ENCODE measurements at places on chromosomes 5 and 9.

DNA sequence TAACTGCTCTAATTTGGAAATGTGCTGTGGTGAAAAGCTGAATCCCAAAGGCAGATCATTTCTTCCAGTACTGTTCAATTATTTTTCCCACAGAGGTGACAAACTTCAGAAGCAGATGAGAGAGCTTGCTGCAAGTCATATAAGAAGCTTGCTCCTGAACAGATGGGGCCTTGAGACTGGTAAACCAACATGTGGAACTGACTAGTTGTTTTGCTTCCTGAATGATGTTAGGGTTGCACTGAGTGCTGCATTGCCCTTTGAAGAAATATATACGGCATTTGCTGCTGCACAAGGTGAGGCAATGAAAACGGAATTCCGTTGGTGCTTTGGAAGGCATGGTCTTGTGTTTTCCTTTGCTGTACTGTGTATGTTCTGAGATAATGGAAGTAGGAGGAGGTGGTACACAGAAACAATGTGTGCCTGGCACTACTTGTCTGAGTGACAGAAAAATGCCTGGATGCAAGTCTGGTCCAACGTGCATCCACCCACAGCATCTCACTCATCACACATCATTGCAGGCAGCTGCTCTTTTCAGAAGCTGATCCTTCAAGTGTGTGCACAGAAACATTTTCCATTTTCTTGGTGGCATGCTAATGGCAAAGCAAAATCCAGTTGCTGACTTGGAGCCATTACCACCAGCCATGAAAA lies 76.9 kb downstream of the ANKH start:
- DNase-seq: no peak

GRCh38 chr5:82849885-82850284 lies 227.3 kb downstream of the TMEM167A start:
- DNase-seq: no peak

DNA sequence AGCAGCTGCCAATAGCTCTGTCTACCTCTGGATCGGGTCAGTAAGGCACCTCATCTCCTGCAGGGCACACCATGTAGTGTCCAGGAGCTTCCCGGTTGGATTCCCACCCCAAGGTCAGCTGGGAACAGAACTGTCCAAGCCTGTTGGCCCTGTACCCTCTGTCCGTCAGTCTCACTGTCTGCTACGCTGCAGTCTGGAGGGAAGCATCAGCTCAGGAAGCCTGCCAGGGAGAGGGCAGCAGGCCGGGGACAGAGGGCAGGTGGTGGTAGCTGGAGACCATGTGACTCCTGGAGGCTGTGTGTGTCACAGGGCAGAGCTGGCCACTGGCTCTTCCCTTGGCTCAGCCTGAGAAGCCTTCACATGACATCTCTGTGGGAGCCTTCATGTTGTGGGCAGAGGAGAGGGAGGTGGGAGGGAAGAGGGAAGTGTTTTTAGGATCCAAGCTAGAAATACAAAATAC lies 134.5 kb downstream of the SEC61B start:
- no peak for DNase-seq

- DNase-seq: no peak
These were observed 264.1 kb downstream of the GLIS3 start for GRCh38 chr9:4035777-4036176.

DNA sequence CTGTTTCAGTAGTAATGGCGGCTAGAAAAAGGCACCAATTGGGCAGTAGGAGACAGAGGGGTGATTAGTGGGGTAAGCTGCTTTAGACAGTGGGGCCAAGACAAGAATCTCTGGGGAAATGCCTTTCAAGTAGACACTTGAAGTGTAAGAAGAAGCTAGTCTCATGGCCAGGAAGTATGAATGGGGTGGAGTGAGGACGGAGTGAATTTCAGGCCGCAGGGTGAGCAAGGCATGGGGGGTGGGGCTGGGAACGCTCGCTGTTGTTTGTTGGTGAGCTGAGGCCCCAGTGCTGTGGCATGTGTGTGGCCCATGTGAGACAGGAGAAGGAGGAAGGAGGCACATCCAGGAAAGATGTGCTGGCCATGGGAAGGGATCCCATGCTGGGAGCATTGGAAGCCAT lies 149.2 kb upstream of the NFIL3 start:
- no peak for DNase-seq

DNA sequence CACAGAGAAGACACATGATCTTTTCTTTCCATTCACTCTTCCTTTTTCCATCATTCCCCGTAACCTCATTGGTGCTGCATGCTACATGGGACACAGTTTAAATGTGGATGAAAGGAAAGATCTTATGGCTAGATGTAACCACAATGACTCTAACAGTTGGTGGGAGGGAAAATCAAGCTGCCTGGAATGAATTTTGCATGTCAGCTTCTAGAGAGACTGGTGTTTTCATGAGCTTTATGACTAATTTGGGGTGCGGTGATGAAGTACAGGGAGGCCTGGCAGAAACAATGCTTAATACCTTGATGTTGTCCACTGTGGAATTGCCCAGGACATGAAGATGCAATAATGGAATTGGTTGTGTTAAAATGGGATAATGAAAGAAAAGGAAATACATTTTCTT lies 55.9 kb upstream of the MYO10 start:
- DNase-seq: no peak

DNA sequence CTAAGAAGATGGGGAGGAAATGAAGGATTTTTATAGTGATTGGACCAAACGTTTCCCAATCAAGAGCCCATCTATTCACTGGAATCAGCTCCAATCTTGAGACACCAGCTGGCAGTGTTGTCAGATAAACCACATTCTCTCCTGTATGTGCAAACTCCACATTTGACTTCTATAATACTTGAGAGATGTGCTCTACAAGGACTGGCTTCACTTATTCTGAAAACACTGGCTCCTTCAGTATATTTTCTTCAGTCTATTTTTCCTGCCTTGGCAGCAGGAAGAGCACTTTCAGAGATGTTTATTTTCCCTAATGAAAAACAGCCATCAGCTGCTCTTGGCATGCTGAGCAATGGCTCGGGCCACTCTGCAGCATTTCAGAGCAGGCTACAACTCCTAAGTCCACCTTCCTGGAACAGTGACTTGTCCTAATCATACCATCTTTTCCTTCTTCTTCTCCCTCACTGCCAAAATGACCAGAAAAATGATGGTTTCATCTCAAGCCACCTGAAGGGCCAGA lies 96.9 kb upstream of the FSTL4 start:
- DNase-seq: no peak

DNA sequence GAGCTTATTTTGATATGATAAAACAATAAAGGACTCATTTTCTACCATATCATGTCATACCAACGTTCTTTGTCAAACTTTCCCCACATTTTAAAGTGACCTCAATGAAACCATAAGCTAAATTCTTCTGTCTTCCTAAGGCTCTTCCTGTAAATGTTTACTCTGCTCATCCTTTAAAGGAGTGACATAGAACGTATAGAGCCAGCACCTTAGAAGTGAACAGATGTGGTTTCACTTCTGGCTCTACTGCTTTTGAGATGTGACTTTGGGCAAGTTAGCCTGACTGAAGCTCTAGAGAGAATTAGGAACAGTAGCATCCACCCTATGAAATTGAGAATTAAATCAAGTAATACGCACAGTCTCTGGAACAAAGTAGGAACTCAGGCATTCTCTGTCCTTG lies 24.1 kb downstream of the SAR1B start:
- no peak for DNase-seq

GRCh38 chr9:112104901-112105300 lies 70.2 kb downstream of the SUSD1 start:
- no peak for DNase-seq

DNA sequence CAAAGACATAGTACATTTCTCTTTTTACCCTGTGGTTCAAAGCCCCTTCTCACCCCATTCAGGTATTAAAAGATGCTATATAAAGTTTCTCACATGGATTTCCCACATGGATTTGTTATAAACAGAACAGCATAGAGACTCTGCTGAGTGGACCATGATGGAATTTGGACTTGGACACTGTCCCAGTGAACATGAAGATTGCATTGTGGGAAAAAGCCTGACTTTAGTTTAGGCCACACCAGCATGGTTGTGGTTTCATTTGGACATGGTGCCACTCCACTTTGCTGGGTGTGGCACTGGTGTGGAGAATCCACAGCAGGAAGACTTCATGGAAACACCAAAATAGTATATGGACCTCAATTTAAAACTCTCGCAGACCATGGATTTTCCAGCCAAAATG lies 124.6 kb downstream of the ARHGAP26 start:
- no peak for DNase-seq

- no peak for DNase-seq
These were observed at the start of gene ANGPTL2 for GRCh38 chr9:127122176-127123063. ANGPTL2 (minus strand) TSS chr9:127122635; CDS start chr9:127108731, 13,904 bp downstream.

DNA sequence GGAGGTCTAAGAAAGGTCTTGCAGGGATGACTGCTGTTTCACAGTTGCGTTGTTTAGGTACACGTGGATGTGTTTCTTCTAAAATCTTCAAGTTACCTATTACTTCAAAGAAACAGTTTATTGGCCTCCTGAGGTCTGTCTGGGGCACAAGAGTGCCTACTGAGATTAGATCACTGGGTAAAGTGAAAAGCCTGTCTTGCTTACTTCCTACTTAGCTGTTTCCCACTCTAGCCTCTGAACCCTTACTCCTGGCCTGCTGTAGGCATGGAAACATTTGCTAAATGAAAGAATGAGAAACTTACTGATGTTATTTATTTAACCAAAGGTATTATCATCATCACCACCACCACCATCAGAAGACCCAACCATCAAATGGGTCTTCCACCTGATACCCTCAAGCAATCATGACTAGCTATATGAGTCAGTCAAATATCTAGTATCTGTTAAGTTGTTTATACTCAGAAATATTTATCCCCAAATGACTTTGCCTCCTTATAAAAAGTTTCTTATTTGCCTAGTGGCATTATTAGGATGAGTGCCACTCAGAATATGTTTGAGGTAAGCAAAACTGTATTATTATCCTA lies 92.5 kb downstream of the ELAVL2 start:
- DNase-seq: no peak

DNA sequence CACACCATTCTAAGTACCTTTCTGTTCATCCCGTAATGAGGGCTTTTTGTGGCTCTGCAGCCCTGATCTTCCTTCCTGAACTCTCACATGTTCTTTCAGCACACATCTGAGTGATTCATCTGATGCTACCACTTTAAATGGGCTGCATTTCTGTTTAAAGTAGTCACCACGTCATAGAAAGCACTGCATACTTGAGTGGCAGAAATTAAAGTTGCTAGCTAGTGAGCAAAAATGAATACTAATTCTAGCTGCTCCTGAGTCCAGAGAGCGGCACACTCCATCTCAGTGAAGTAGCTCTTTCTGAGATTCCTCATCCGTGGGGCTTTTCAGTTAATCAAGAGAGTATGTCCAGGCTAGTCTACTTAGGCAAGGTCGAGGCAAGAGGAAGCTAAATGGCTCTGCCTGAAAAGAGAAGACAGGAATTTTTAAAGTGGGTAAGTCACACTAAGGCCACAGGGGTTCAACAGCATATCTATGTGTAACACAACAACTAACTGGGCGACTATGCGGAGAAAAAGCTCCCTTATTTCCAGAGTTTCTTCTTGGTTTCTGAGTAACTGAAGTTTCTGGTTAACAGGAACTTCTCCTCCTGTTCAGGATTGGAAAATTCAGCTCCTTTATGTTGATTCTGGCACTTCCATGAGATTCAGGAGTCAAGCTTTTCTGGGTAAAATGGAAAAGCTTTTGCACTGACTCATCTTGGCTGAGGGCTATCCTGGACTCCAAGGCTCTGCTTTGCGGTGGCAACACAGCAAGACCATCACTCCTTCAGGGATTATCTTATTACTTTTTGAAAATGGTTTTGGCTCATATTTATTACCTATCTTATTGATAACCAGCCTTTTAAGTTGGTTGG lies 109.5 kb downstream of the TAF11L14 start:
- DNase-seq: no peak

GRCh38 chr5:57862942-57863341 lies 380.3 kb upstream of the ACTBL2 start:
- no peak for DNase-seq

DNA sequence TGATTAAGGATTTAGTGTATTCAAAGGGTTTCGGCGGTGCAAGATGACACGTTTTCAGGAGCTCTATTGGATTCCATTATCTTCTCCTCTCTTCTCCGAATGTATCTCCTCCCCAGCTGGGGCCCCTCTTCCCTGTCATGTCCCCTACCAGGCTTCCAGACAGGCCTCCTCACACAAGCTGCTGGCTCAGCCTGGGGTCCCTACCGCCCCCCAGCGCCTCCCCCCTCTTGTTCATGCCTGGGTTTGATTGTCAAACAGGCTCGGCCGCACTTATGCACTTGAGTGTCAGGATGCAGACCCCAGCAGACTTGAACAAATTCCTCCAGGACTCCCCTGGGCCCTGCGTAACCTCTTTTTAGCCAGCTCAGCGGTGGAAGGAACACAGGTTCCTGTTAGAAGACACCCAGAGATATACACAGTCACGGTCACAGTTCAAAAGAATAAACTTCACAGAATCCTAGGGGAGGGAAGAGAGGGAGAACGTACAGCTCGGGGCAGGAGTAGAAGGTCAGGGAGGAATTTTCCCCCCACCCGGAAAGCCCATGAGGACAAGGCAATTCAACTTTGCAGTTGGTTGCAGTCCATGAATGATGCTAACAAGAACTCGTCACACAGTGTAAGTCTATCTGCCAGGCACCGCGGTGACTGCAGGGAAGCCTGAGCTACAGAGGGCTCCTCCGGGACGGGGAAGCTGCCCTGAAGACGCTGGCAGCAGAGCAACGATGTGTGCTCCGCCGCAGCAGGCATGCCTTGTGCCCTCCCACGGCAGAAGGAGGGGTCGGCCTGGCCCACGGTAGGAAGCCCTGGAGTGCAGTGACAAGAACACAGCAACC lies 560.0 kb downstream of the BNC2 start:
- no peak for DNase-seq

DNA sequence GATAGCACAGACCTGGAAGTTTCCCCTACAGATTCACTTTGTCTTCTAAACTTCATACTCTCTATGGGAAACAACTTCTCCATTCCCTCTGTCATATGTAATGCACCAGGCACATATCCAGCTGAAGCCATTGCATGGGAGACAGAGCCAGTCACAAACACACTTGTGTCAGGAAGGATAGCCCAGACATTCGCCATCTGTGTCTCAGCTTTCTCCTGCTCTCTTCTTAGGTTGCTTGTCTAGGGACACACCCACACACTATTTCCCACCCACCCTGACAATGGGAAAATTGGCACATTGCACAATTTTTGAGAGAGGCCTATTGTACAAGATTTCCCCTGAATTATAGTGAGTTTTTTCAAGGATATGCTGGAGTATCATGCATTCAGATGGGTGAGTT lies 158.4 kb upstream of the MPDZ start:
- DNase-seq: no peak

DNA sequence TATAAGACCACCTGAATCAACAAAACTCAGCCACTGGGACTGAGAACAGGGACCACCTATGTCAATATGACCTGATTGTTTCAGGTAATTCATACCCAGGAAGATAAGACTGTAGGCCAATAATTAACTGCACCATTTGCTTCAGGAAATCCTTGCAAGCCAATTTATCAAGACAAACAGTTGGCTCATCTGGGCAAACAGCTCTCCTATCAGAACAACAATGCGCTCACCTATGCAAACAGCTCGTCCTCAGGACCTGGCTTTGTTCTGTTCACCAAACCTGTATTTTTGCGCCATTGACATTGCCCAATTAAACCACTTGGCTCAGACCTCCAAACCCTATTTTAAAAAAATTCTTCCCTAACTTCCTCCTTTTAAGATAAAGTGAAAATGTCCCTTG lies 92.3 kb upstream of the MARCHF11 start:
- DNase-seq: no peak
